ENCODE measurements at places on chromosomes 1 and 21.
A peak's percentile ranks its signal among the peaks of the same experiment; 100 is the strongest.

DNA sequence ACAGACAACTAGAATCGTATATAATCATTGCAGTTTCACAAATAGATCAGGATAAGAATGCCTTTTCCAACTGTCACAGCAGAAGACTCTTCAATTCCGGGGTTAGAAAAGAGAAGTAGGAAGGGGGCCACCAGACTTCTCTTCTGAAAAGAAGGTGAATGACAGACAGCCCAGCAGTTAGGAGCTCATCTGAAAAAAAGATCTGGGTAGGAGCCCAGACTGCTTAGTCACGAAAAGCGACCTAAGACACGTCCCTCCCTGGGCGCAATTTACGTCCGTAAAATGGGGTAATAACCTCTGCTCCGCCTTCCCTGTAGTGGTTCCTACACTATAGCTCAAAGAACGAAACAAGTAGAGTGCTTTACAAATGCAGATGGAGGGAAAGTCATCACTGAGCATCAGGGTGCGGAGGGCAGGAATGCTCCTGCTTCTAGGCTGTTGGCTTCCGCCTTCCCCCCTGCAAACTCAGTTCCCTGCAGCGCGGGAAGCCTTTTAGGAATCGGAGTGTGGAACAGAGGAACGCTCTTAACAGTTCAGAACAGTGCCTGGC, 582 bp downstream of the ORC1 start:
- peak; percentile 12 for DNase-seq

DNA sequence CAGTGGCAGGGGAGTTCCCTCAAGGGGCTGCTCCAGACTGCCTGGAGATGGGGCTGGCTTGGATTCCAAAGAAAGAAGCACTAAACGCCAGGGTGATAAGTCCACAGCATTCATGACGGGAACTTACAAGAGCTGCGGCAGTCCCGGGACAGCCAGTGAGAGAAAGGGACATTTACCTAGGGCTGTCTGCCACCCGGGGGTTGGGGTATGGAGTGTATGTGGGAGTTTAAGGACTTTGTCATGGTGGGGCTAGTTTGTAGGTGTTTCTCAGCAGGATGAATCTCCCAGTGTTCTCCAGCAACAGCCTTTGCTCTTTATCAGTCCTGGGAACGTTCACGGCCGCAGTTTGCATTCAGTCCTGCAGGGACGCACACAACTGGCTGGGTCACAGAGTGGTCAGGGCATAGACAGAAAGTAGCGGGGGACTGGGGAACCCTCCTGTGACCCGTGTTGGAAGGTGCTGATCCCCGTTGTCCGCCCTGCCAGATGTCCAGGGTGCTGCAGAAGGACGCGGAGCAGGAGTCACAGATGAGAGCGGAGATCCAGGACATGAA, 41.4 kb upstream of the HMGN1 start:
- DNase-seq, result no peak

GRCh38 chr1:53112271-53112774, 30.1 kb downstream of the SLC1A7 start:
- DNase-seq, result no peak

DNA sequence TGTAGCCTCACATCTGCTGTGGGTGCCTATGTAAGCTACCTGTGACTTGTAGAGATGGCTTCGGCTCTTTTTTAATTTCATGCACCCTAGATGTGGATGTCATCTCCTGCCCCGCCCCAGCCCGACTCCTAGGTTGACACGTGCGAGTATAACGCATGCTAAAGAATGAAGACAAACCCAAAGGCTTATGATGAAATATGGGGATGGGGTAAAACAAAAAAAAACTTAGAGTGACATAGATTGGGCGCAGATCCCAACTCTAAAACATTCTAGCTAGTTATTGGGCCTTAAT, 613 bp upstream of the ERO1B start:
- no peak for DNase-seq

- DNase-seq, result no peak
These were observed 1.3 kb upstream of the ZNF678 start for GRCh38 chr1:227562037-227562436.

- DNase-seq, result no peak
These were observed 69.1 kb downstream of the KCNJ15 start for GRCh38 chr21:38325731-38326420.

DNA sequence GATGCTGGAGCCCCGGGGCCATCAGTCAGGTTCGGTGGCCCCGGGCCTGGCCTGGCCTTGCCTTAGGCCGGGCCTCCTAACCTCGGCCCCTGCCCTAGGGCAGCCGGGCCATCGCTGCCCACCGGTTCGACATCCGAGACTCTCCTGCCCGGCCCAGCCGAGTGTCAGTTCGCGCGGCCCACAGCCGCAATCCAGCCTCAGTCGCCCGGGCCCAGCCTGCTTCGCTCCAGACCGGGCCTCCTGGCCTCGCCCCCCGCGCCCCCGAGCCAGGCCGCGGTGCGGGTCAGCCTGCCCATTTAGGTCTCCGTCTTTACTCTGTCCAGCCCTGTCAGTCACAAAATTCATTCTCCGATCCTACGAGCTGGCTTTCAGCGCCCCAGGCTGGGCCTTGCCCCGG, 777 bp downstream of the LRRC41 start:
- no peak for DNase-seq

DNA sequence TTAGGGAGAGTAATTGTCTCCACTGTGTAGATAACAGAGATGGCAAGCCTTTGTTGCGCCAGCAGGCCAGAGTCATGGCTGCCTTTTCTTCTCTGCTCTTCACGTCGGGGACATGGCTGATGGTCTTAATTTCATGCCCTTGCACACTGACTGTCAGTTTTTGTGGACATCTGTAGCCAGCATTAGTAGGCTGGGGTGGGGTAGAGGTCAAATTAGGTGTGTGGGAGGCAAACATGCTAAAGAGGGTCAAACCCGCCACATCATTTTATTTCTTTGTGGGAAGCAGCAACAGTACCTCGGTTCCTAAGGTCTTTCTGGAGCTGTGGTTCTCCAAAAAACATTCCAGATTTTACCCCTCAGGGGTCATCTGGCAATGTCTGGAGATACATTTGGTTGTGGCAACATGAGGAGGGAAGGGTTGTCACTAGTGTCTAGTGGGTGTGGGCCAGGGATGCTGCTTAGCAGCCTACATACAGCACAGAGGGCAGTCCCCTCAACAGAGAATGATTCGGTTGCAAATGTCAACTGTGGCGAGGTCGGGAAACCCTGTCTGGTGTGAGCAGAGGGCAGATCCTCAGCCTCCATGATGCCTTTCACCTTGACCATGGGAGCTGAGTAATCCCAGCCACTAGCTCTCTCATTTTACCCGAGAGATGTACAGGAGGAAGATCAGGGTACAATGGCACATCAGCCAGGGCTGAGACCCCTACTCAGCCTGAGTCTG, 14.7 kb downstream of the RUNX1 start:
- DNase-seq, result no peak

DNA sequence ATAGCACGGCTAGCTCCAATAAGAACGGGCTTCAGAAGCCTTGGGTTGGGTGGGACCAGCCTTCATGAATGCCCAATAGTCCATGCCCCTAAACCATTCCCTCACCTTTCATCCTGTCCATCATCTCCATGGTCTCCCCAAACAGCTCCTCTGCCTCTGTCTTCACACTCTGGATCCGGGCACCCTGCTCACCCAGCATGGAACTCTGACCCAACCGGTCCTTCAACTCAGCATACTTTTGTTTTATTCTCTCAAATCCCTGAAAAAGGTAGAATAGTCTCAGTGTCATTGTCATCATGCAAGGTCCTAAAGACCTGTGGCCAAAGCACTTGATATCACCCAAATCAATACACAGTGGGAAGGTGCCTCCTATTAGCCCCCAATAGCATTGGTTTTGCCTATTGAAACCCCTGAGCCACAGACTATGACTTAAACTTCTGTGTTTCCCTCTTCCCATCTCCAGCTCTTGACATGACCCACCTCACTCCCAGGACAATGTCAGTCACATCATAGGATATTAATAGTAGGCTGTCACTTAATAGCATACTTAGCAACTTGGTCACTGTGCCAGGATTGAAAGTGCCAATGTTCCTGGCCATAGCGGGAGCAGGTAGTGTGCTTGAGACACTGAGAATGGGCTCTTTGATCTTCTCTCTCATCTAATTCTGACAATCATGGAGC, 33.0 kb downstream of the CAMK1G start:
- DNase-seq, result no peak

DNA sequence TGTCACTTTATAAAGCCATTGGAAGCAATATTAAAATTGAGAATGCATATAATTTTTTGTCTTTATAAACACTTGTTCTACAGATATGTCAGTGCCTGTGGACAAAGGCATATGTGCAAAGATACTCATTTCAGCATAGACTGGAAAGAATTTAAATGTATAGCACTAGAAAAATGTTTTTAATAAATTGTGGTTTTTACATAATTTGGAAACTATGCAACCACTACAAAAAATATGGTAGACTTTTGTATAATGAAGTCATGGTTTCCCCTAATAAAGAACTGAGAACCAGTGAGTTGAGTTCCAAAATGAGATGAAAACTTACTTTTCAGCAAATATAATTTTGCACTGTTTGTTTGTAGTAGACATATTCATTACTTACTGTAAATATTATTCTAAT, 48.5 kb downstream of the BRINP3 start:
- no peak for DNase-seq
